Lung (tissue), 17 donors: ENCODE measurements at places on chromosomes 16 and 17. TPM values are rescaled to one million over a fixed set of nuclear protein-coding genes. Genes with fewer than 3 reads are reported as not detected.

STX8 gene
- 64.0 TPM for polyA plus RNA-seq

CRISPLD2 gene
- 30.3 TPM for polyA plus RNA-seq

GRCh38 chr16:87945351-87946042 is 5.7 kb upstream of the BANP start:
- H3K4me1 ChIP-seq: no peaks in the 10 kb centered on the region
- peak; percentile 93 for DNase-seq
- H3K4me3 ChIP-seq: no peak overlapping the region
- peak overlapping the region; percentile 57 for H3K27ac ChIP-seq

DNA sequence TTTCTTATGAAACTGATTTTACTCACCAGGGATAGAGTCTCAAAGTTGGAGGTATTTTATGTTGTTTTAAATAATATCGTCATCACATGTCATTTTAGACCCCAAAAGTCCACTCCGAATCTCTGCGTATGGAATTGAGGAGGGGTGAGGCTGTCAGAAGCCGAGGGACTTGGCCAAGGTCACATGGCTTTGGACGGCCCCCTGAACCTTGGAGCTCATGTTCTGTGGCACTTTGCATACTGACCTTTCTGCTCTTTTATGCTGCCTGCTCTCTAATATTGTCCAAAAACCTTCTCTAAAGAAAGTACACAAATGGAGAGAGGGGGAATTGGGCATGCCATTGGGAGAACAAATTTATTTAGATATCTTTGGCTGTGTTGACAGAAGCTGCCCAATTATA is 700.0 kb downstream of the WWOX start:
- no peaks in the 10 kb centered on the region for H3K36me3 ChIP-seq
- no peak for DNase-seq
- no peak overlapping the region for H3K4me3 ChIP-seq
- peaks cover 13% of the 10 kb centered on the region for H3K4me1 ChIP-seq
- no peak overlapping the region for H3K27ac ChIP-seq

- DNase-seq: peak; percentile 93
- H3K36me3 ChIP-seq: peaks cover 2% of the 10 kb centered on the region
- no peak overlapping the region for H3K27ac ChIP-seq
- H3K27me3 ChIP-seq: no peaks in the 10 kb centered on the region
- H3K4me1 ChIP-seq: peaks cover 25% of the 10 kb centered on the region
Measured at GRCh38 chr16:4373909-4374742, 2.5 kb downstream of the VASN start.

DNA sequence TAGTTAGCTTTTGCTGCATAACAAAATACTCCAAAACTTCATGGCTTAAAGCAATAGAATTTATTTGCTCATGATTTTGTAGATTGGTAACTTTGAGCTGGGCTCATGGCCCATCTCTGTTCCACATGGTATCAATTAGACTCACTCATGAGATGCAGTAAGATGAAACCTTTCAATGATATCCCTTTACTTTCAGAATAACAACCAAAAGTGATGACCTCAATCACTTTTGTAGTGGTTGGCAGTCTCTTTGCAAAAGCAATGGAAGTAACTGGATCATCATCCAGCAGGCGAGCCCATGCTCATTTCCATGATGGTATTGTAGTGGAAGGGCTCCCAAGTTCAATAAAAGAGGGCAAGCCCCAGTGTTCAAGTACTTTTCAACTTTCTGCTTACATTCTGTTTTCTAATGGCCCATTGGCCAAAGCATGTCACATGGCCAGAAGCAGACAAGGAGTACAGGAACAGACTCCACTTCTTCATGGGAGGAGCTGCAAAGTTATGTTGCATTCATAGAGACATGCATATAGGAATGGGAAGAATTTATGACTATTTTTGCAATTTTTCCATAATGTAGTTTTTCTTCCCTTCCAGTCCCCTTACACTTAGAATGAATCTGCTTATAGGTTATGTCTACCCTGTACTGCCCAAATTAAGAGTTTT is 41.7 kb downstream of the EFCAB5 start:
- H3K27me3 ChIP-seq: no peaks in the 10 kb centered on the region
- no peak overlapping the region for H3K4me3 ChIP-seq
- H3K27ac ChIP-seq: no peak overlapping the region
- H3K36me3 ChIP-seq: no peaks in the 10 kb centered on the region
- no peak for DNase-seq
- no peaks in the 10 kb centered on the region for H3K4me1 ChIP-seq

DNA sequence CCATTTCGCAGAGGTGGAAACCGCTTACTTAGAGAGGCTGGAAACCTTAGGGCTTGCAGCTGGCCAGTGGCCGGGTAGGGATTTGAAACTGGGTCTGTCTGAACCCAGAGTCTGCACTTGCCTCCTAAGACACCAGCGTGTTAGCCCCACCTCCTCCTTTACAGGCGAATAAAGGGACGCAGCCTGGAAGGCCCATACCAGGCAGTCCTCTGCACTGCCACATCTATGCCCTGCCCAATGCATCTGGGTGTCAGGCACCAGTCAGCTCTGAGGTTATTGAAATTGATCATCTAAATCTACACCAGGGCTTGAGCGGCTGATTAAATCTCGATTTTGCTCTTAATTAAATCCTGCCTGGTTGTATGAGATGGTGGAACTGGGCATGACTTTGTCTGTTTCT is 19.9 kb upstream of the NAGS start:
- peaks cover 41% of the 10 kb centered on the region for H3K27me3 ChIP-seq
- no peaks in the 10 kb centered on the region for H3K4me1 ChIP-seq
- no peak overlapping the region for H3K27ac ChIP-seq
- DNase-seq: no peak
- H3K36me3 ChIP-seq: no peaks in the 10 kb centered on the region

GRCh38 chr17:46135126-46135812 is 58.0 kb downstream of the KANSL1 start:
- H3K4me1 ChIP-seq: peaks cover 3% of the 10 kb centered on the region
- H3K27ac ChIP-seq: no peak overlapping the region
- no peak for DNase-seq
- no peaks in the 10 kb centered on the region for H3K27me3 ChIP-seq

DNA sequence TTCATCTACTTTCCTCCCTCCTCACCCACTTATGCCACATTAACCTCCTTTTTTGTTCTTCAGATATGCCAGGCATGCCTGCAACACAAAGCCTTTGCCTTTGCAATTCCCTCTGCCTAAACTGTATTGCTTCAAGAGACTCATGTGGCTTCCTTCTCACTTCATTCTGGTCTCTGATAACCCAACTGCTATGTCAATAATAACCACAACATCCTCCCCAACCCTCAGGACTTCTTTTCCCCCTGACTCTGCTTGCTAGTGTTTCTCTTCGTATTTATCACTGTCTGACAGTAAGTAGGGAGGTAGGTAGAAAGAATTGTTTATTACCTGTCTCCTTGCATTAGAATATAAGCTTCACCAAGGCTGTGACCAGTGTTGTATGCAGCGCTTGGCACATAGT is 22.4 kb downstream of the RBL2 start:
- no peaks in the 10 kb centered on the region for H3K27me3 ChIP-seq
- H3K4me3 ChIP-seq: no peak overlapping the region
- no peaks in the 10 kb centered on the region for H3K4me1 ChIP-seq
- peaks cover 18% of the 10 kb centered on the region for H3K36me3 ChIP-seq
- no peak for DNase-seq
